ENCODE measurements at places on chromosomes 2 and 18.

- DNase-seq = no peak
These were observed 205.1 kb upstream of the EPAS1 start for GRCh38 chr2:46091961-46092667.

- no peak for DNase-seq
These were observed 911 bp upstream of the PTPRM start for GRCh38 chr18:7566244-7566566.

DNA sequence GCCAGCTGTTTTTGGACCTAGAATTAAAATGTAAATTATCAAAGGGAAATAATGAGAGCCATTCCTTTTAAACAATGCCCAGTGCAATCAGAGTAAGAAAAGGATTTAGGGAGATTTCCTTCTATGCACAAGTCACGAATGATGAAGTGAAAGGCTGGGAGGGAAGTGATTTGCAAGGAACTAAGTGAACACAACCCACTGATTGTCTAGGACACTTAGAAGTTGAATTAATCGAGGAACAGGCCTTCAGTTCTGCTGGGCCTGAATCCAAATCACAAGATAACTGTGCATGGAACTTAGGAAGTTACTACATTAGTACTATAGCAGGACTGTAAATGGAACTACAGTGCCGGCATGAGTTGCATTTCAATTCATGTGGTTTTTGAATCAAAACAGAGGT lies 17.7 kb downstream of the MAP2 start:
- no peak for DNase-seq

GRCh38 chr18:179499-179898 lies 21.1 kb downstream of the USP14 start:
- no peak for DNase-seq

DNA sequence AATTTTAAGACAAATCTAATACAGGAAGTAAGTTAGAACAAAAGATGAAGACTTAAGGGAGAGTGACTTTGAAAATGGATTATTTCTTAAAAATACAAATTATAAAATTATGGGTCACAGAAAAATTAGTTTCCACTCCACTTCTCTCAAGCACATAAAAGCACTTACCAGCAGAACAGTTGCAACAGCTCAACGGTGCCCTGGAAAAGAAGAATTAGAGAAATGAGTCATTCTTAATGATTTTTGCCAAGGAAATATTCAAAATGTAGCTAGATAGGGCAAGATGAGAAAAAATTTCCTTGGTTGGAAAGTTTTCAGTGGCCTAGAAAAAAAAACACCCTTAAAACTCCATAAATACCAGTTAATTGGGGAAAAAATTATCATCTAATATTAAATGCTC lies 2185.6 kb upstream of the CELF4 start:
- no peak for DNase-seq

DNA sequence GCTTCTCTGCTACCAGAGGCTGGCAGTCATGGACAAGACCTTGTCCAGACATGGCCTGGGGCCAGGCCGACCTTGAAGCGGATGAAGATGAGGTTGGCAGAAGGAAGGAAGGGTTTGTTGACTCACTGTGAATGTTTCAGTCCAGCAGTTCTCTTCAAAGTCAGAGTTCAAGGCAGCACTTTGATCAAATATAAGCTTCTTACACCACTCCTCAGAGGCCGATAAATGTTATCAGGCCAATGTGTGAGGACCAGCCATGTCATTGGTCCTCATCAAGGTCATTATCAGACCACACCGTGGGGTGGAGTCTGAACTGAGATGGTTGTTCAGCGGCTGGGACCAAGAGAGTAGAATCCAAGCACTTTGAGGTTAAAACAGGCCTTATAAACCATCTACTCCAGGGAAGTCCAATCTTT lies 35.5 kb downstream of the QPCT start:
- DNase-seq = no peak

DNA sequence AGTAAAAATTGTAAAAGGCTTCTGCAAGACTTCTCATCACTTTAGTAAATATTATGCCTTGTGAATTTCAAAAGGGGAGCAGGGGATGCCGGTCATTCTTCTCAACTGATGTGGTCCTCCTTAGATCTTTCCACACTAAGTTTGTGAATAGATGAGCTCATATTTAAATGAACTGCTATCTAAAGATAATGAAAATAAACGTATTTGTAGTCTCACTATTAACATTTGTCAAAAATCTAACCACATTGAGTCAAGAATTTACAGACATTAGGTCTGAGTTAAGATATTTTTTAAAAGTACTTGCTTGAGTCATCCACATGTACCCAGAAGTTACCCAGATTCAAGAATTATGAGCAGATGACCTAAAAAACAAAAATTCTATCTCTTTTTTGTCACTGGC lies 6.5 kb downstream of the PRPF40A start:
- DNase-seq = no peak

- DNase-seq = no peak
These were observed 13.4 kb downstream of the CERS6 start for GRCh38 chr2:168469281-168469988.

- DNase-seq = no peak
These were observed 72.5 kb downstream of the SH3BP4 start for GRCh38 chr2:235024191-235024860.

DNA sequence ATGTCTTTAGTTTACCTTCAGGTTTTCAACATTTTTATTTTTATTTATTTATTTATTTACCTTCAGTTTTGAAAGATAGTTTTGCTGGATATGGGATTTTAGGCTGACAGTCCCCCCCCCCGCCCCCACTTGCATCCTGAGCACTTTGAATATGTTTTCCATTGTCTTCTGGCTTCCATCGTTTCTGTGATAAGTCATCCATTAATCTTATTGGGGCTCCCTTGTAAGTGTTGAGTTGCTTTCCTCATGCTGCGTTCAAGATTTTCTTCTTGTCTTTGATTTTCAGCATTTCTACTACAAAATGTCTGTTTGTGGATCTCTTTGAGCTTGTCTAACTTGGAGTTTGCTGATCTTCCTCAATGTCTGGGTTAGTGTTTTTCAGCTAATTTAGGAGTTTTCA lies 19.4 kb upstream of the LDLRAD4 start:
- DNase-seq = no peak

DNA sequence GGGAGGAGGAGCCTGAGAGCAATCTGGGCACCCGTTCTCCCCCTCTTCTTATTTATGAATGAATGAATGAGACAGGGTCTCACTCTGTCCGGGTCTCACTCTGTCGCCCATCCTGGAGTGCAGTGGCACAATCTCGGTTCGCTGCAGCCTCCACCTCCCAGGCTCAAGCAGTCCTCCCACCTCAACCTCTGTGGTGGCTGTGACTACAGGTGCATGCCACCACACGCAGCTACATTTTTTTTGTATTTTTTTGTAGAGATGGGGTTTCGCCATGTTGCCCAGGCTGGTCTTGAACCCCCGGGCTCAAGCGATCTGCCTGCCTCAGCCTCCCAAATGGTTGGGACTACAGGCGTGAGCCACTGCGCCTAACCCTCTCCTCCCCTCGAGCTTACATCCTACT lies 198.4 kb downstream of the NEDD4L start:
- no peak for DNase-seq

- DNase-seq = no peak
These were observed 143.1 kb upstream of the ZNF236 start for GRCh38 chr18:76679259-76679658.

- no peak for DNase-seq
These were observed 68.4 kb downstream of the METTL4 start for GRCh38 chr18:2502880-2503279.

GRCh38 chr2:138620431-138620830 lies 118.9 kb downstream of the SPOPL start:
- DNase-seq = no peak

- DNase-seq = no peak
These were observed 73.2 kb downstream of the HS1BP3 start for GRCh38 chr2:20577495-20578235.

- DNase-seq = no peak
These were observed 252.9 kb downstream of the PRKCE start for GRCh38 chr2:45904267-45904945.

DNA sequence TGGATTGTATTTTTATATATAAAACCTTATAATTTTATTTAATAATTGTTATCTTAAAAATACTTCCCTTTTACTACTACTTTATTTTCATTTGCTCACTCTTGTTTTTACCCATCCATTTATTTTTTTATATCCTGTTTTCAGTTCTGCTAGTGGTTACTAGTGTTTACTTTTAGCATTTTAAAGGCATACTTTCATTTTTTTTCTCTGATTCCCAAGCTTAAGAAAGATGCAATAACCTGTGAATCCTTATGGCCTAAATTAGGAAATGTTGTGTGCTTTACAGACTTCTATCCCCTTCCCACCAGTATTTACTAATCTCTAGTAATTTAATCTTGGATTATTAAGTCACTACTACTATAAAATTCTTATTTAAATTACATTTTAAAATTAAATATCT lies 140.0 kb downstream of the SMAD7 start:
- DNase-seq = no peak

DNA sequence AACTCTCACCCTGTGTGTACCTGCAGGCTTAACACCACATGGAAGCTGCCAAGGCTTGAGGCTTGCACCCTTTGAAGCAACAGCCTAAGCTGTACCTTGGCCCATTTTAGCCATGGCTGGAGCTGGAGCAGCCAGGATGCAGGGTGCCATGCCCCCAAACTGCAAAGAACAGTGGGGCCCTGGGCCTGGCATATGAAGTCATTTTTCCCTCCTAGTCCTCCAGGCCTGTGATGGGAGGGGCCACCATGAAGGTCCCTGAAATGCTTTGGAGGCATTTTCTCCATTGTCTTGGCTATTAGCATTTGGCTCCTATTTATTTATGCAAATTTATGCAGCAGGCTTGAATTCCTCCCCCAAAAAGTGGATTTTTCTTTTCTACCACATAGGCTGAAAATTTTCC lies 238.4 kb downstream of the CDCA7 start:
- DNase-seq = no peak

- peak; percentile 55 for DNase-seq
These were observed 7.6 kb upstream of the LPIN1 start for GRCh38 chr2:11738589-11739436.

- DNase-seq = no peak
These were observed 269.0 kb upstream of the FBXO11 start for GRCh38 chr2:48175254-48175653.

DNA sequence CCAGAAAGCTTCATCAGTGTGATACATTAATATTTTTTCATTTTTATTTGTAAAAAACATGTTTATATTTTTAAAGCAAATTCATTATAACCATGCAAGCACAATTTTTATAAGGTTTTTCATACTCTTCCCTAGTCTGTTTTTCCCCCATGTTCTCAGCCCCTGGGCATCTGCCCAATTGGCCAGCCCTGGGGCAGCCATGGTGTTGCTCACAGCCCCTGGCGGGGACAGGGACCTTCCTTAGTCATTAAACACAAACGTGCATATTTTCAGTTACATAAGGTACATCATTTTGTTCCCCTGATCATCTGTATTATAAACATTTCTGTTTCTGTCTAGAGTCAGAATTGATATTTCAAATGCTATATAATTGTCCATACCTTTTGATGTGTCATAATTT lies 150.0 kb downstream of the ESCO1 start:
- no peak for DNase-seq

DNA sequence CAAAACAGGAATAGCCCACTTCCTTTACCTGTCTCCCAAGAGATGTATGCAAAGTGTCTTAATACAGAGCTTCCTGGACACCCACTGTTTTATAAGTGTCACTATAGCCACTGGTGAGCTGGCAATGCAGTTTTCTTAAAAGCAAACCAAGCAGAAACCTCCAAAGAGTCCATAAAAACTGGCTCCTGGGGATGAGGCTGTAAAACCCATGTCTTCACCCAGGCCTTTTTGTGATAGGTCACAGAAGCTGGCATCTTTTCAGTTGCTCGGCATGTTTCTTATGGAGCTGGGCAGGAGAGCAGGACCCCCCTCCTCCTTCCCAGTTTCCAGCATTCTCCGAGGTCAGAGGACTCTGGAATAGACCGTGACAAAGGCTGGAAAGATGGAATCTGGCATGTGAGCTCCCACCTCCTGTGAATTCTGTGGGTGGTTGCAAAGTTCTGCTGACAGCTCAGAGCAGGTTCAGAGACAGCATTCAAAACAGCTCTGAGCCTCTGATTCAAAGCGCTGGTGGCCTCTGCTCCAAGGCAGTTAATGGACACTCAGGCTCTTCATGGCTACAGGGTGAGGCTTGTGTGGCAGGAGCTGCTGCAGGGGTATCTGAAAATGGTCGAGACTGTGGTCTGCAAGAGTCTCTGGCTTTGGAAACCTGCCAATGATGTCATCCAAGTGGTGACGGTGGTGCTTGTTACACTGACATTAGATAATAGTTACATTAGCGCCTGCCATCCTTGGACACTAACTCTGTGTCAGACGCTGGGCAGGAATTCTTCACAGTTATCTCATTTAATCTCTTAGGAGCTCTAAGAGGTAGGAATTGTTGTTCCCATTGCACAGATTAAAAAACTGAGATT lies 283.4 kb downstream of the CLIP4 start:
- no peak for DNase-seq

GRCh38 chr18:40738321-40738880 lies 1216.6 kb upstream of the PIK3C3 start:
- DNase-seq = no peak

- no peak for DNase-seq
These were observed 156.7 kb upstream of the HAAO start for GRCh38 chr2:42949125-42949524.

- peak; percentile 33 for DNase-seq
These were observed 96.0 kb downstream of the INHBB start for GRCh38 chr2:120441744-120442471.

- DNase-seq = no peak
These were observed 145.1 kb upstream of the NYAP2 start for GRCh38 chr2:225254363-225254762.

DNA sequence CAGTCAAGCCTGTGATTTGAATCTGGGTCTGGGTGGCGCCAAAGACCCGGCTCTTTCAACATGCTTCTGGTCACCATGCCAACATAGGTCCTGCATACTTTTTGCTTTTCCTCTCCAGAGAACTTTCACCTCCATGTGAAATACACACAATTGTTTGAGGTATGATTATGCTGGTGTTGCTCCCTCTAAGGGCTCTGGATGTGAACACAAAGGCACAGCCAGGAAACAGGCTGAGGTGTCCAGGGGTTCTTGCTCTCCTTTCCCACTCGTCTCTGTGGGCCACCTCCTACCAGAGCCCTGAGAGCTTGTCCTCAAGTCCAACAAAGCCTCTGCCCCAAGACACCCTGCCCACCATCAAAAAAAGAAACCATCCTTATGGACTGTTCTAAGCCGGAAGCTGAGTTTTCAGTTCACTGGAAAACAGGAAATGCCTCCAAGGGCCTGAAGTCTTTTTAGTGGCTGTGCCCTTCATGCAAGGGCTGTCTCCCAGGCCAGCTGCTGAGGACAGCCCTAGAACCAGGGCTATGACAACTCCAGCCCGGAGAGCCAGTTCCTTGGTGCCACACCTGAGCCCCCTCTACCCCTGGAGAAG lies 100.2 kb upstream of the EPAS1 start:
- no peak for DNase-seq

- DNase-seq = no peak
These were observed 52.7 kb downstream of the PHLPP1 start for GRCh38 chr18:62767836-62768557.

GRCh38 chr2:221558107-221558506 lies 14.0 kb downstream of the EPHA4 start:
- no peak for DNase-seq

DNA sequence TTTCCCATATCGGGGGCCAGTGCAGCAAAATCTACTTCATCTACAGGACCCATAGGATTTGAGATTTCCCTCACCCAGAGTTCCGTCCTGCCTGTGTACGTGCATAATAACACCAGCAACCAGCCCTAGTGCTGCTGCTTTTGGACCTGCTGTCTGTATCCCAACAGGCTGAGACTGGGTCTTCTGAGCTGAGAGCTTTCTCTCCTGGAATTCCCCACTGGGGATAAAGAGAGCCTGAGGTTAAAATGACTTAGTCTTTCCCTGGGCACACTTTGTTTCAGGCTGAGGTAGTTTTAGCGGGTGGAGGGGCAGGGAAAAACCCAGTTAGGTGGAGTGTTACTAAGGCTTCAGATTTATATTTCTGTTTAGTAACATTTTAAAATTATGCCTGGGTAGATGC lies 62.5 kb downstream of the SERTAD2 start:
- DNase-seq = no peak

All from endothelial cell (in vitro differentiated cells).